GM12892 (cell line): ENCODE measurements at places on chromosomes 3 and 15.

DNA sequence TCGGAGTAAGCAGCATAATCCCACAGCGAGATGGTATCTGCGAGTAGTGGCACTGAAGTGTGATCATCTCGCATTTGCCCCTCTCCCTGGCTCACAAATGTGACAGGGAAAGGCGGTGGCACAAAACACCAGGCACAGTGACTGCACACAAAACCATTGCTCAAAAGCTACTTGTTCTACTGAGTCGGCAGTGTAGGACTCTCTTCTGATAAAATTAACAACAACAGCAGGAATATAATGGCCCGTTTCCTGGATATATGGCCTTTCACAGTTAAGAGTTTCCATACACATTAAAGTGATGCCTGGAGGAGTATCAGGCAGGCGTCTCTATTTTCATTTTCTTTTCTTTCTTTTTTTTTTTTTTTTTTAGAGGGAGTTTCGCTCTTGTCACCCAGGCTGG is 69.0 kb downstream of the MYO1E start:
- DNase-seq: no peak

GRCh38 chr15:31361764-31362515 is 35.3 kb downstream of the KLF13 start:
- no peak for DNase-seq

- DNase-seq: no peak
These were observed 333.8 kb upstream of the TRIM42 start for GRCh38 chr3:140344082-140344454.

DNA sequence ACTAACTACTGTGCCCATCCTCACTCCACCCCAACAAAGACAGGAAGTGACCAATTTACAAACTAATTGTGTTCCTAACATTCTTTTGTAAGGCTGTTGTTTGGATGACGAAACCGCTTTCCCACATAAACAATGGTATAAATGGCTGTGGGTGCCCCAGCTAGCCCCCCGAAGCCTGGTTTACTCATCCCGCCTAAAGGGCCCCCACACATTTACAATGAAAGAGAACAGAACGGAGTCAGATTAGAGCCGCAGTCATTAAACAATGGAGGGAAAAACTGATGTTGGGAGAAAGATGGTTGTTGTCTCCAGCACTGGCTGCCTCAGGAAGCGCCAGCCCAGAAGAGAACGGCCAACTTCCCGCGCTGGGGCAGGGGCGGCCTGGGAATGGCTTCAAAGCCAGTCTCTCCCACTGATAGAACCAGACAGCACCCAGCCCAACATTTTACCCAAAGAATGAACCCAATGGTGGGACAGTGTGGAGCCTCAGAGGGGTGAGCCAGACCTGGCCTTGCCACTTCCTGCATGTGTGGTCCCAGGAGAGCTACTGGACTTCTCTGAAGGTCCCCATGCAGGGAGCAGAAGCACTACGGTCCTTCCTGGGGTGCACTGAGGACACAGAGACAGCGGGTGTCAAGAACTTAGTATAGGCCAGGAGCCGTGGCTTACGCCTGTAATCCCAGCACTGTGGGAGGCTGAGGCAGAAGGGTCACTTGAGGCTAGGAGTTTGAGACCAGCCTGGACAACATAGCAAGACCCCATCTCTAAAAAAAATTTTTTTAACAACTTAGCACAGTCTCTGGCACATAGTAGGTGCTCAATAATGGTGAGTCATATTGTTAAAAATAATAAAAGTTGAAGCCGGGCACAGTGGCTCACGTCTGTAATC is 75.8 kb upstream of the GATA2 start:
- DNase-seq: no peak

DNA sequence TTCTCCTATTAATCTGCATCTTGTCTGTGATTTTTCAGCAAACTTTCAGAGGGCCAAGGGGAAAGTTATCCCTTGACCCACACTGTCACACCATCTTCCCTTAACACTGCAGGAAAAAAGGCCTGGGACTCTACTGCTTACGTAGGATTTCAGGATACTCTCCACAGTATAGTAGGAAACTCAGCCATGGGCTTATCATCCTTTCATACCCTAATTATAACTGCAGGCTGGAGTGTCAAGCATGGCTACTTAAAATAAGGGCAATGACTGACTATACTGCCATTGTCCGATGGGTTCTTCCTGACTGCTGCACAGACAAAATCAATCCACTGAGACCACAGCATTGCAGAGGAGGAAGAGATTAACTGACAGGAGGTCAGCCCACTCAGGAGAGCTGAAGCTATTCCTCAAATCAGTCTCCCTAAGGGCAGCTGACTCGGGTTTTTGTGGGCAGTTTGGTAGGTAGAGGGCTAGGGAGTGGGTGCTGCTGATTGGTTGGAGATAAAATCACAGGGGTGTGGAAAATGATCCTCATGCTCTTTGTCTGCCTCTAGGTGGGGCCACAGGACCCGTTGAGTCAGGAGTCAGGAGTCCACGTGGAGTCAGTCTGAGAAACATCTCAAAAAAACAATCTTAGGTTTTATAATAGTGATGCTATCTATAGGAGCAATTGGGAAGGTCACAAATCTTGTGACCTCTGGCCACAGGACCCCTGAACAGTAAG is 118.2 kb upstream of the STRIT1 start:
- no peak for DNase-seq

- no peak for DNase-seq
These were observed 224.1 kb upstream of the TPRG1 start for GRCh38 chr3:188947401-188948280.

GRCh38 chr3:20589275-20589674 is 403.3 kb upstream of the SGO1 start:
- DNase-seq: no peak

DNA sequence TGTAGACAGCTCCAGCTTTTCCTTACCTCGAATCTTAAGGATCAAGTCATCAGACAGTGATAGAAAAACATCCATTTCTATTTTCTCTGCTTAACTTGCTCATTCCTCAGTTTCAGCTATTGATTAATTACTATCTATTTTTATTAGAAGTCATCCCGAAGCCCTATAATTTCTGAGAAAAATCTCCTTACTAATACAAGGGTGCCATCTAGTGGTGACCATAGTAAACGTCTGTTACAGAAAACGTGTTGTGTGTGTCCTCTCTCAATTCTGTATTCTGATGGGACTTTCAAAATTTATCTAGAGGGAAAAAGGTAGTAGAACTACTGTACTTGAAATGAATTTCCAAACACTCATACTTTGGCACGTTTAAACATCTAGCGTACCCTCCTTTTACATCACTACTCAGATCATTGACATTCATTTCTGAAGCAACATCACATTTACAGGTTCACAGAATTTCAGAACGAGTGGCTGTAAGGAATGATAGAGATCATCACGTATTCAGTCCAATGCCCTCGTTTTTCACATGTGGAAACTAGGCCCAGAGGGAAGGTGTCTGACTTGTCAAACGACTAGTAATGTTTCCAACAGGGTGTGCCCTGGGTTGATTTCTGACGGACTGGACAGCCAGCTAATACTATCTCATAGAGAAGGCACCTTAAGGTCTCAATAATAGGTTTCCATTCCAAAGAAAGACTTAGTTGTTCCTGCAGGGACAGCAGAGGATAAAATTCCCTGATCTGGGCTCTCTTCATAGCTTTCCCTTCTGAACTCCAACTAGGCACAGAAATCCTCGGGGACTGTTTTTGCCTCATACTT is 25.6 kb downstream of the HACD2 start:
- no peak for DNase-seq

GRCh38 chr3:69890084-69890483 is 109.4 kb upstream of the SAMMSON start:
- DNase-seq: no peak

- DNase-seq: no peak
These were observed 50.8 kb upstream of the XRN1 start for GRCh38 chr3:142498397-142499180.

DNA sequence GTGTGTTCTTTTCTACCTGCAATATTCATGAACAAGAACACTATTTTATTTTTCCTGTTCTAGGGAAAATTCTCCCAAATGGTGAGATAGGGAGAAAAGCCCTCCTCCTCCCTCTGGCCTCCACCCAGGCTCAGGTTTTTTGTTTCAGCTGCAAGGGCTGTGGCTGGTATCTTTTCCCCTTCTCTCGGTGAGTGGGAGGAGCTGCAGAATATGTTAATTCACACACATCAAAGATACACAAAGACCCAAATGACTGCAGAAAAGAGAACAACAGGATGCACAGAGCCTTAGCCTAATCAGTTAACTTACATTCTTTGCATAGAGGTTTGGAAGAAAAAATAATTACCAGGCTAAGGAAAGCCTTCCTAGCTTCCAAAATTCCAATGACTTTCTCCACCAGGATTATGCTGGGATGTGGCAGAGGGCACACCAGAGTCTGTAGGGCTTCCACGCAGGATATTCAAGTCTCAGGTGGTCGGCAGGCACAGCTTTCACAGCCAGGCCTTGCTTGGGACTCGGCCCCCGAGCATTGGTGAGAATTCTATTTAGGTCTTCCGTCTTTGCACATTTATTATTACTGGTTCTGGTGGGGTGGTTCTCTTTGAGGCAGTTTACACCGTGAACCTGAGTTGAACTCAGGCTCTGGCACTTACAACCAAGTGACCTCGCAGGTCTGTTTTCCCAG is 64.9 kb downstream of the ABHD5 start:
- no peak for DNase-seq

- no peak for DNase-seq
These were observed 27.0 kb downstream of the VIPR1 start for GRCh38 chr3:42529468-42529867.

- no peak for DNase-seq
These were observed 17.5 kb downstream of the PLEKHO2 start for GRCh38 chr15:64859226-64859625.

GRCh38 chr3:17032407-17033034 is 147.8 kb downstream of the PLCL2 start:
- no peak for DNase-seq

DNA sequence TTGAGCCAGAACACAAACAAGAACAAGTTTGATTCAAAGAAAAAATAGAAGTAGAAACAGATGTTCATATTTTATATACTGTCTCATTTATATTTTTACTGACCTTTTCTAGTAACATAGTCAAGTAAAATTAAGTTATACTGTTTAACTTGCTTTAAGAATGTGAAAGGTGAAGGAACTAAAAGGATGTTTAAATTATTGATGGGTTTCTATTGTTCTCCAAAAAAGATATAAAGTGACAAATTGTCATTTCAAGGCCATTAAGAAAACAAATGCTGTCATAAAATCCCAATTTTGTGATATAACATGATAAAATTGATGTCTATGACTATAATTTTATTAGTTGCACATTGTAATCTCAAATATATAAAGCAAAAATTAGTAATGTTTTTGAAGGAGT is 7.3 kb downstream of the GPR149 start:
- no peak for DNase-seq

DNA sequence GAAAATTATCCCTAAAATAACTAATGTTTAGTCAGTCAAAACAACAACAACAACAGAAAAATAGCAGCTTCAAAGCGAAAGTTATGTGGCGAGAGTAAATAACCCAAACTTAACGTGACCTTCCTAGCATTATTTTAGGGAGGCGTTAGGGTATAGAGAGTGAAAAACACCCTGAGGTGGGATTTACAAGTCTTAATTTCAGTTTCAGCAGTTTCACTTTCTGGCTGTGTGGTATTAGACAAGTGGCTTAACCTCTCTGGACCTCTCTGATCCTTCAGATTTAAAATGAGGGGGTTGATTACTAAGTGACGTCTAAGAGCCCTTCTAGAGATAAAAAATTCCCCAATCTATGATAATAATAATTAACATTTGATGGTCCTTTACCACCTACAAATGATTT is 291.2 kb downstream of the ZBTB20 start:
- DNase-seq: no peak

DNA sequence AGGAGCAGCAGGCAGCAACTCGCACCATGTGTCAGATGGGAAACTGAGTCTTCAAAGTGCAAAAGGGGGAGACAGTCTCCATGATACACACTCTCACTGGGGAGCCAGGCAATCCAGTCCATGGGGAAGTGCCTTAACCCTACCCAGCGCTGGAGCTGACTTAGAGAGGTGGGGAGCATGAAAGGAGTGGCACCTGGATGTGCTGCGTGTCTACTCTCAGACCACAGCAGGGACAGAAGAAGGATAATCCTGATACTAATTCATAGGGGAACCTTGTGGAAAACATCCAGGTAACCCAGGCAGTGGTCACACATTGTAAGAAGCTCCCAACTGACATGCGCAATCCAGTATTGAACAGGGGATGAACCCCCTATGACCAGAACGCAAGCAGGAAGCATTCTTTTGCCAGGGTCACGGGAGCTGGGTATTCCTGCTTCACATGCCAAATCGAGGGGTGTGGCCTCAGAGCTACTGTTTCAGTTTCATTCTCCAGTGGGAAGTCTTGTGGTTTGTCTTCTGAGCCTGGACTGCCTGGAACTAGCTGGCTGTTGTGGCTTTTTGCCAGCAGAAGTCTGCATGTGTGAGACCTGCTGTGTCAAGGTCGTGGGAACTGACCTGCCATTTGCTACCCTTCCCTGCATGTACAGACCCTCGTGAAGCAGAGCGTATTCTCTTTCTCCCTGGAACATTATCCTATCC is 367.6 kb upstream of the NDN start:
- DNase-seq: no peak

DNA sequence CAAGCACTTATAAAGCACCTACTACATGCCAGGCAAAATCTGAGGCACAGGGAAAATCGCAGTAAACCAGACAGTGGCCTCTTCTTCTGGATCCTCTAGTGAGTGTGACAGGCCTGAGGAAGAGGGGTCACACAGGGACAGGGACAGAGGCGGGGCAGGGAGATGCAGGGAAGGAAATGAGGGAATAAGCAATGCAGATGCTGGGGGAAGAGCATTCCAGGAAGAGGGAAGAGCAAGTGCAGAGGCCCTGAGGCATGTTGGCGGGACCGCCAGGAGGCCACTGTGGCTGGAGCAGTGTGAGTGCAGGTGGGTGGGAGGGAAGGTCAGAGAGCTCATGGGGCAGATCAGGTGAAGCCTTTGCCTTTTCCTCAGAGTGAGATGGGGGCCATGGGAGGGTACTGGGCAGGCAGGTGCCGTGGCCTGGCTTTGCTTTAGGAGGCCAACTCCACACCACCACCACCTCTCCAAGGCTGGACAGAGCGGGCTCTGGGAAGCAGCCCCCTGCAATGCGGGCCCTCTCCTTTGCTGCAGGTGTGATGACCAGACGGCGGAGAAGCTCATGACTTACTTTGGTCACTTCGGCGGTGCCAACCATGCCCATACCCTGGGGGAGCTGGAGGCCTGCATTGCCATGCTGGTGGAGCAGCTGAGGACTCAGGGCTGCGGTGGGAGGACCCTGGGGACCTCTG is 26.8 kb upstream of the GP9 start:
- DNase-seq: no peak
